Mucosa of gallbladder (tissue), 1 donor: ENCODE measurements at places on chromosomes 11 and 22. TPM values are rescaled to one million over a fixed set of nuclear protein-coding genes. Genes with fewer than 3 reads are reported as not detected.

Gene ST14
- total RNA-seq = 193 TPM

Gene TUG1
- 79.4 TPM for total RNA-seq

Gene MYRF
- total RNA-seq = 320 TPM

Gene OR2D2
- total RNA-seq = not detected

Gene OR52B6
- not detected for total RNA-seq

Gene ADAMTS8
- 14.1 TPM for total RNA-seq

Gene FOLR1
- total RNA-seq = 7.0 TPM

Gene CYB5R2
- 8.1 TPM for total RNA-seq

Gene MPPED1
- total RNA-seq = not detected

Gene MPZL2
- 72.5 TPM for total RNA-seq

Gene LGR4
- 47.6 TPM for total RNA-seq
